Stimulated activated effector memory CD8-positive, alpha-beta T cell treated with anti-CD3 and anti-CD28 coated beads, Interleukin-12 subunit alpha, Interleukin-12 subunit beta, amount 100 ng/mL, for 72 hours (primary cell): ENCODE measurements at places on chromosomes 5 and 9.

DNA sequence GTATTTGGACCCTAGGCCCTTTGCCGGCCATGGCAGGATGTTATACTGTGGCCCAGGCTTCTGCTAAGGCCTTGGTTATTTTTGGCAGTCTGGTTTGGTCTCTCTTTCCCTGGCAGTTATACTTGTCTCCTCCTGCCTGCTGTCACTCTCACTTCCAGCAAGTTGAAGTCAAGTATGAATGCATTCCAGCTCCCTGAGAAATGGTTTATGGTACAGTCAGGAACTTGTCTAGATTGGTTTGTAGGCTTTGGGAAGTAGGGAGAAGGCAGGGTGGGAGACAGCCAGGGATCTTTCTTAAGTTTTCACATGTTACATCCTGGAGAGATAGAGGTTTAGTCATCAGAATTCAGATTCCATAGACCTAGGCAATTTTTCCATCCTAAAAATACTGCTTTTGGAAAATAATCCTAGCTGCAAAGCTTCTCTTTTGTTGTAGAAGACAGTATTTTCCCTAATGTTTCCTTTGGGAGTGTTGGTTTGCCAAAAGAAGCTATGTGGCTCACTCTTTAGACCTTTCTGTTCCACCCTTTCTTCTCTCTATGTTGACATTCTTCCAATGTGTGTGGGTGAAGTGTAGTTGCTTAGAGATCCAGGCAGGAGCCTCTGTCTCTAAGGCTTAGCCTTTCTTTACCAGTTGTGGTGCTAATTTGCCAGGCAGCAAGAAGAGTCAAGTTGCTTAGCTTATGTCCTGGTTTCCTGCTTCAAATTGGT, 2.5 kb upstream of the KDM3B start:
- no peak for DNase-seq

DNA sequence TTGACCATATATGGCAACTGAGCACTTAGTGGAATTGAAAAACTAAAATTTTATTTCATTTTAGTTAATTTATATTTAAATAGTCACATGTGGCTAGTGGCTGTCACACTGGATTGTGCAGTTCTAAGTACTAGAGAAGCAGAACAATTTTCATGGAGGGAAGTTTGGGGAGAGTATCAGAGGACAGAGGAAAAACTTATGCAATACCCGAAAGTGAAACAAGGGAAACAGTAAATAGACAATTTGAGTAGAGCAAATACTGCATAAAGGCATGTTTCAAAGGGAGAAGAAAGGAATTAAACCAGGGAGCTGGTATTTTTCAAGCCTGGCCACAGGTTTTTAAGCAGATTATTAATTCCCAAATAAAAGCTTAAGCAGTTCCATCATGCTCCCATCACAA, 590.5 kb upstream of the RORB start:
- no peak for DNase-seq

DNA sequence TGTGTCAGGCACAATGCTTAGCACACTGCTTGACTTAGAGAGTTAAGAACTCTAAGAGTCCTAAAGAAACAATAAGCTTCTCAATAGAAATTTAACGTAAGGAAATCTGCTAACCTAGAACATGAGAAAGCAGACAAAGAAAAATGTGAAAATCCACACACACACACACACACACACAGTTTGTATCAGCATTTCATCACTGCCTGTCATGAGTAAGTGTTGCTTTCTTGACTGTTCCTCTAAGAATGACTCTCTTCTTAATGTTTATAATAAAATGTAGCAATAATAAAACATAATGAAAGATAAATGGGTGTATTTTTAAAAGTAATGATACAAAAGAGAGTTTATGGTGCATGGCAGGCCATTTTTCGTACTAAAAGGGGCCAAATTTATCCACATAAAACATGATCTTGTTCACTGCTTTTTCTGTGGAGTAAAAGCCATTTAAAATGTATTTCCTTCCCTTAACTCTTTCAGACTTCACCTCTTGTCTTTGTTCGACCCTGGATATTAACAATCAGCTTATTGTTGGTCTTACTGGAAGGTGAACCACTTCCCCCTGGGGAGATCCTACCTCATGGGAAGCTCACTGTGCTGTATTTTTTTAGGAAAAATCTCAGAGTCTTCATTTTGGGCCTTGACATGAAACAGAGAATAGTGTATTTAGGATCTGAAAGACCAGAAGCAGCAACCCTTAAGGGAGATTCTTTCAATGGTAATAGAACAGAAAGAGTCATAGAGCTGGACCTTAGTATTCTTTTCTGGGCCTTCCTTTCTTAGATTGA, 107.3 kb upstream of the ANKRD55 start:
- DNase-seq, result no peak

DNA sequence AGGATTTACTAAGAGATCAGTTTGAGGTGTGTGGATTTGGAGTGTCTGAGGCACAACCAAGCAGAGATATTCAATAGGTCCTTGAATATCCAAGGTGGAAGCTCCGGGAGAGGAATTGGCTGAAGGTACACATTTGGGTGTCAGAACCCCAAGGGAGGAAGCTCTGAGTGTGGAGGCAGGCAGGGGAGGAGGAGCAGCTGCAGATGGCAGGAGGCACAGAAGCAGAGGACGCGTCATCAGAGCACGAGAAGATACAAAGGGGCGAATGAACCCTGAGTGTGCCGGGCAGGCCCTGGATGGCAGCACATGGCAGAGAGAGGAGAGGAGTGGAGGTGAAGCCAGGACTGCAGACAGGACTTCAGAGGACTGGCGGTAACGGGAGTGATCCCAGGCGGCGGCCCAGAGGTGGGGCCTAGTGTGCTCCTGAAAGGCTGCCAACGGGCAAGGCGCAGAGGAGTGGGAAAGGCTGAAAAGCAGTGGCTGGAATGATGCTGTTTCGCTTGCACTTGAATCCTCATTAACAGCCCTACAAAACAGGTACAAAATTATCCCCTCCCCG, 179.8 kb downstream of the FANCC start:
- DNase-seq, result no peak

DNA sequence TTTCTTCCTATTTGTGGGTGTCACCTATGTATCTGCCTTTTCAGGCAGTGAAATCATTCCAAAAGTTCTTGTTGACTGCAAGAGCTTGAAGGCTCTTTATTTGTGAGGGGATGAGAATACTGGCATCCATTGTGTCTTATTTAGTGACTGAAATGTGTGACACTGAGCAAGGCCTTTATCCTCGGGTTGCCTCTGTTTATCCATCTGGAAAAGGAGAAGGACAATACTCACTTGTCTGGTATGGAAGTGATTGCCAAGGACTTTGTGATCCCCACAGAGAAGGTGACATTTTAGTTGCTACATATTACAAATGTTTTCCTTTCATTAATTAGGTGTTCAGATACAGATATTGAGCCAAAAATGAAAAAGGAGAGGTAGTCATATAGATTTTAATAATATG, 80.2 kb downstream of the ARRDC3 start:
- no peak for DNase-seq

DNA sequence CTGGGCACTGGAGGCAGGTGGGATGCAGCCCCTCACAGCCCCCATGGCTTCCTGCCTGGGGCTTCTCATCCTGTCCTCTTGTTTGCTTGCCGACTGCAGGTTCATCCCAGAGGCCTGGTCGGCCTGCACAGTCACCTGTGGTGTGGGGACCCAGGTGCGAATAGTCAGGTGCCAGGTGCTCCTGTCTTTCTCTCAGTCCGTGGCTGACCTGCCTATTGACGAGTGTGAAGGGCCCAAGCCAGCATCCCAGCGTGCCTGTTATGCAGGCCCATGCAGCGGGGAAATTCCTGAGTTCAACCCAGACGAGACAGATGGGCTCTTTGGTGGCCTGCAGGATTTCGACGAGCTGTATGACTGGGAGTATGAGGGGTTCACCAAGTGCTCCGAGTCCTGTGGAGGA, 232.7 kb downstream of the ADAMTSL1 start:
- no peak for DNase-seq

DNA sequence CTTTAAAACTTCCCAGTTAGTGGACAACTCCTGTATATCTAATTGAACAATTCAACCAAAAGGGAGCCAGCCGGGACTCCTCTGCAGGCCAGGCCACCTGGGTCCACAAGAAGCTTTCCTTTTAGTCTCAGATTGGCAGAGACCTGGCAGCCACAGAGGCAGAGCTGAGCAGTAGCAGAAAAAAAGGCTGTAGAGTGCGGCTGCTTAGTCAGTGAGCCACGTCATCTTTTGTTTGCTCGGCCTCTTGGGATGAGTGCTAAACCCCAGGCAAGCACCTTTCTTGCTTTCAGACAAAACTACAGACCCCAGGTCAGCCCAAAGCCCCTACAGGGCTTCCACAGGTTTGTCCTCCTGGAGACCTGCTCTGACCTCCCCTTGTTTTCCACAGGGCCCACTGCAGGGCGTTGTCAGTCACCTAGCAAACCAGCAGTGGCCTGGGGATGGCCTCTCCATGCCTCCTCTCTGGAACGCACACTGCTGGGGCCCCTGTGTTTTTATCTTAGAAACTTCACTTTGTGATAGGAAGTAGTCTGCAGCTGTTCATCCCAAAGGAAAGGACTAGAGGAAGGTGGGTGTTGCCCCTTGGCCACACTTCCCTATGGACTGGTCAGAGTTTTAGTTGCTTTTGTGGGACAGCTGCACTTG, 49.9 kb downstream of the SHB start:
- no peak for DNase-seq

- no peak for DNase-seq
Observed at GRCh38 chr9:37969130-37969529, 65.2 kb upstream of the SLC25A51 start.

GRCh38 chr9:131661568-131662288, 78.1 kb downstream of the RAPGEF1 start:
- DNase-seq, result no peak

DNA sequence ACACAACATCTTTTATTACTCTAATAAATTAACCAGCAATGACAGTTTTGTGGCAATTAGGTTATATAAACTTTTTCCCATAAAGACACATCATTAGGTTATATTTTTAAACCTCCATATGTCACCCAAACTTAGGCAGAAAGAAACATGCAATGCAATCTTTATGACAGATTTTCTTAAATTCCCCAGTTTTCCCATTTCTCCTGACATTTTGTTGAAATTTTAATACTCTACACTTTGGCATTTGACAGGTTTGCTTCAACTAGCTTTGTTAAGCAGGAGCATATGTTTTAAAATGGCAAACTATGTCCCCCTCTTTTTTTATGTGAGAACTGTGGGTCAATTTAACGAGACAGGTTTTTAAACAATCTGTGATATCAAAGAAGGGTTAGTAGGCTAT, 155.5 kb downstream of the GABRB2 start:
- no peak for DNase-seq

DNA sequence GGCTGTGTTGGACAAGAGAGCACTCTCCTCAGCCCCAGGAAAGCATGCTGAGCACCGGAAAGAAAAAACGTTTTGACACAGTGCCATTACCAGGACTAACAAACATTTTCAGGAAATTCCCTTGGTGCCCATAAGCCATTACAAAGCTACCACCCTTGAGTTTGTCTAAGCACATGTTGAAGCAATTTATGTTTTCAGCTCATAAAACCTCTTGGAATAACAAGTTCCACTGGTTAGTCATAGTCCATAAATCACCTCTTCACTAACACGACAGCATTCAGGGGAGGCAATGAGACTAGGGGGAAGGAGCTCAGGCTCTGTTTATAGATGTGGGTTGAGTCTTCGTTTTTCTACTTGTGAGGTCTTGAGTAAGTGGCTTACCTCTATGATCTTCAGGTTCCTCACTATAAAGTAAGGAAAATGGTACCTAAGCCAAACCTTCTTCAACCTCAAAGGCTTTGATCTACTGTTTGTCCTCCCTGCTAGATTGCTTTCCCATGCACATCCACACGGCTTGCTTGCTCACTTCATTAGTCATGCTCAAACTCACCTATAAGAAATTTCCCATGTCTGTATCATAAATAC, 65.4 kb downstream of the DRD1 start:
- DNase-seq, result no peak

DNA sequence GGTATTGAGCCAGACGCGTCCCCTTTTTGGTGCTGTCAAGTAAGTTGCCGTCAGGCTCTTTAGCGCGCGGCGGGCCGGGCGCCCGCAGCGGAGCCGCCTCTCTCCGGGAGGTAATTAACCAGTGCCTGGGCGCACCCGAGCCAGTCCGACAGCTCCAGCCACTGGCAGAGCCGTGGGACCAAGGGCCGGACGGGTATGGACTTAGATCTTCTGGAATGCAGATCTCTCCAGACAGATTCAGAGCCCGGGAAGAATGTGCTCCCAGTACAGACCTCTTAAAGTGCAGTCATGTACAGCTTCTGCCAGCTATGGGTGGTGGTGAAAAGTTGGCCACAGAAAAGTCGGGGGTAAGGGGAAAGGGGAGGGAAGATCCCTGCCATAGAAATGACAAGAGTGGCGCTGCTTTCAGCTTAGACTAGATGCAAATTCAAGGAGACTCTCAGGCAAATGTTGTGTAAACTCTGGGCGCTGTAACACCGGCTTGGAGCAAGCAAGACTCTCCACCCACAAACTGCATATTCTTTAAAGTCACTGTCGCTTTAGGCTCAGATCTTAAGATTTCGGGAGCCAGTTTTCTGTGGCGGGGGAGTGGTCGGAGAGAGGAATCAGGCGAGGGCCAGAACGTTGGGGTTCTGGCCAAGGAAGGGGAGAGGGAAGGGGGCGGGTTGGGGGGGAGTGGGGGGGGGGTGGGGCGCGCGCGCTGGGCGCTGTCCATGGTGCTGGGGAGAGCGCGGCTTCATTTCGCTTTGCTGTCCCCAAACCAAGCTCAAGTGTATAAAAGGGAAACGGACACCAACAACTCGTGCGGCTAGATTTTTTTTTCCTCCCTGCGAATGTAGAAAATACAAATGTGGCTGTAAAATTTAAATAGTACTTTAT, 29.2 kb downstream of the NR2F1 start:
- DNase-seq, result no peak

GRCh38 chr5:122871661-122872060, 26.2 kb downstream of the SNX24 start:
- no peak for DNase-seq

- DNase-seq, result no peak
Observed at GRCh38 chr5:165187815-165188214, 1682.4 kb downstream of the MAT2B start.

- DNase-seq, result no peak
Observed at GRCh38 chr9:135376511-135377265, 102.9 kb upstream of the PPP1R26 start.

GRCh38 chr5:157835041-157835440, 23.9 kb downstream of the CLINT1 start:
- no peak for DNase-seq

- no peak for DNase-seq
Observed at GRCh38 chr9:14782286-14783051, 59.9 kb upstream of the CER1 start.

GRCh38 chr9:21679432-21679831, 123.0 kb upstream of the MTAP start:
- DNase-seq, result no peak

- DNase-seq, result peak; percentile 40
Observed at GRCh38 chr9:93265301-93265971, 81.5 kb downstream of the WNK2 start.
